ELR (cell line): ENCODE measurements at places on chromosomes 2 and 18.
A peak's percentile ranks its signal among the peaks of the same experiment; 100 is the strongest.

DNA sequence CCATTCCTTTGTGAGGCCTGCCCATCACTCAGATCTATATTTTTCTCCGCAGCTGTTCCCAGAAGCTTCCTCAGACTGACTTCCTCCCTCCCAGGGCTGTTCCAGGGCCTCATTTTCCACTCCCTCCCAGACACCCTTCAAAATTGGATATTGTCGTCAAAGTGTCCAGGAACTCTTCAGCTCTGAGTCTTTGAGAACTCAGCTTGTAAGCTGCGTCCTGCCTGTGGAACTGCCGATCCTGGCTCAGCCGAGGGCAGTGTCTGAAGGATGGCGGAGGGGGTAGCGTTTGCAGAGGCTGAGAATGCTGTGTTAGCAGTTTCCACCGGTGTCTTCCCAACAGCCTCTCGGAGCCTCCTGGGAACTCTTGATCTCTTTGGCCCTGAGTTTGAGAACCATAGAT is 27.1 kb downstream of the NCK2 start:
- DNase-seq = no peak

DNA sequence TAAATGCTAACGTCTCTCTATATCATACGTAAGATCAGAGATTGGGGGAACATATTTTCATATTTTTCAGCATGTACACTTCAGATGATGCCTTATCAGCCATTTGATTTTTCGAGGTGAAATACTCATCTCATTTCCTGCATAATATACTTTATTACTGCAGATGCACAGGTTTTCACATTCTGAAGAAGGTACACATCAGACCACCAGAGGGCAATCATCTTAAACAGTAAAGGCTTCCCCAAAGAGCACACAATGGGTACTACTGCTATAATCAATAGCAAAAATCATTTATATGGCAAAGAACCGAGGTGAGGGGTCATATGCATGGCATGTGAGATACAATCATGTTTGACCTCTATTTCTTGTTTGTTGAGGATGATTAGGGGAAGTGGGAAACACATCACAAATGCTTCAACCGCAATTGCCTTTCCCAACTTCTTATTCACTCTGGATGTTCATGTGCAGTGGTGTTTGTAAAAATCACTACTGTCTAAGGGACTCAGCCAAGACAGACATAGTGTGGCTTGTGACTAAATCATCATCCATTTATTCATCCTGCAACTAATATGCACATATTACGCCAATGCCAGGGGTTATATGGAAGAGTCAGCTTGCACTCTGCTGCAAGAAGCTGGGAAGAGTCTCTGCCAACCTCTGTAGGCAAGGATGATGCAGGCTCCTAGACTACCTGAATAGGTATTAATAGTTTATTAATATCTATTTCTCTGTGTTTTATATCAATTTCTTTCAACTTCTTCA is 118.7 kb downstream of the EPB41L3 start:
- DNase-seq = peak; percentile 25

- DNase-seq = no peak
Observed at GRCh38 chr2:8021921-8022320, 659.9 kb upstream of the ID2 start.

DNA sequence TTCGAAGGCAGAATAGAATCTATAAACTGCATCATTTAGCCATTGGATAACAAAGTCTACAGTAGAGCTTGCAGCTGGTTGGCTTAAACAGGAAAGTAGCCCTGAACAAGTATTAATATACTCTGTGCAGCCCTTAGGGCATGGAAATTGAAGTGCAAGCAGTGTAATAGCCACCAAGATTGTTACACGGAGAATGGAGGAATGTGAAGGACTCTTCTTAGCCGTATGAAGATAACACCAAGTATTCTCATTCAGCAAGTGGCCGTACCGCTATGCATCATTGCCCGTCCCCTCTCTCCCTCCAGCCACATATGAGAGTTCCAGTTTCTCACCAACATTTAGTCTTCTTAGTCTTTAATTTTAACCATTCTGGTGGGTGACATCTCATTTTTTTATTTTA is 40.5 kb downstream of the ANKRD12 start:
- DNase-seq = no peak

DNA sequence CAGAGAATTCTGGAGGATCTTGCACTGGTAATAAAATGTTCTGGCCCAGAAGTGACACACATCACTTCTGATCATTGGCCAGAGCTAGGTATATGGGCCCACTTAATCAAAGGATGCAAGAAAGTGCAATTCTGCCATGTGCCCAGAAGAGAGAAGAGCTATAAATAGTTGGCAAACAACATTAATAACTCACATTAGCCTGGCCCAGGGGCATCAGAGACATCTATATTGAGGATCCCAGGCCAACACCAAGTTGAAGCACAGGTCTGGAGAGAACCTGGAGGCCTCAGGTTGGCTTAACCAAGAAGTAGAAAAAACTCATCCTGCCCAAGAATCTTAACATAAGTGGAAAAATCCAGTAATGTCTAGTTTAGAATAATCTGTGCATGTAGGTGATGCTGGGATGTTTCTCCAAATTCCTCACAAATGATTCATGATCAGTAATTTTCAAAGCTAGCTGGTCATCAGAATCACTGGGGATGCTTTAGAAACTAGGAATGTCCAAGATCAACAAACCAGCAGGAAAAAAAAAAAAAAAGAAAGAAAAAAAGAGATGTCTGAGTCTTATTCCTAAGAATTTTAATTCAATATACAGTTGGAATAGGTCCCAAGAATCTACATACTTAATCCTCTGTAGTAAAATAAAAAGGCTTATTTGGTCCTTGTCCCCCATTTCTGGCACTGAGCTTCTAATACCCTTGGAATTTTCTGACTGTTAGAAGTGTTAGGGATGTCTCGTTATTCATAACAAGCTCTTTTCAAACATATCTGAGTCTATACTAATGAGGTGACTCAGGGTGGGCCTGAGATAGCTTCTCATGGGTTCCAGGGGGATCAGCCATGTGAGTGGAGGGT is 35.0 kb upstream of the EVA1A start:
- peak; percentile 95 for DNase-seq

DNA sequence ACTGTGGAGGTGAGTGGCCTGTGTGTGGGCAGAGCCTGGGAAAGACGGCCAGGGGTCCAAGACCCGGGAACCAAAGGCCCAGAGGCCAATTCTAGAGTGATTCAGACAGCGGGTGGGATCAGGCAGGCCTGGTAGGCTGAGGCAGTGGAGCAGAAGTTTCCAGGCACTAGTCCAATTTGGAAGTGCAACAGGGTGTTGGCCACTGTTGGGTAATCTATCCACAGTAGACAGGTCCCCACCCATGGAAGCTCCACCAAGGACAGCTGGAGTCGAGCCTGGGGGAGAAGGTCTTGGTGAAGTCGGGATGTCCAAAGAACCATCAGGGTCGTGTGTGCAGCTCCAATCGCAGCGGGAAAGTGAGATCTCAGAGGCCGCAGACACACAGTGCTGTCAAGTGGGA is 125.8 kb upstream of the COPS8 start:
- DNase-seq = no peak

- DNase-seq = no peak
Observed at GRCh38 chr2:128490881-128491691, 172.4 kb upstream of the HS6ST1 start.

DNA sequence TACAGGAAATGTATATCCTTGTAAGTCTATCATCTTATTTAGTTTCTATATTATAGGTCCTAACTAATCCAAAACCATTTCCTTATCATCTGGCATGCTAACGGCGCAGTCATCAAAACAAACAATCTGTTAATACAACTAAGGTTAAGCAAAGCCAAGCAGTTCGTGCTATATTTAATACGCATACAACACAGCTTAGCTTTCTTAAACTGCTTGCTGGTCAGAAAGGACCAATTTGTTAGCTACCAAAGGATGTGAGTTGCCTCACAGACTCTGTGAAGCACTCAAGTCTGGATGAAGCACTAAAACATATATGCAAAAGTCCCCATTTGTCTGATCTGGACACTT is 67.0 kb downstream of the ZEB2 start:
- peak; percentile 39 for DNase-seq

- no peak for DNase-seq
Observed at GRCh38 chr18:38221476-38222100, 656.0 kb upstream of the CELF4 start.

DNA sequence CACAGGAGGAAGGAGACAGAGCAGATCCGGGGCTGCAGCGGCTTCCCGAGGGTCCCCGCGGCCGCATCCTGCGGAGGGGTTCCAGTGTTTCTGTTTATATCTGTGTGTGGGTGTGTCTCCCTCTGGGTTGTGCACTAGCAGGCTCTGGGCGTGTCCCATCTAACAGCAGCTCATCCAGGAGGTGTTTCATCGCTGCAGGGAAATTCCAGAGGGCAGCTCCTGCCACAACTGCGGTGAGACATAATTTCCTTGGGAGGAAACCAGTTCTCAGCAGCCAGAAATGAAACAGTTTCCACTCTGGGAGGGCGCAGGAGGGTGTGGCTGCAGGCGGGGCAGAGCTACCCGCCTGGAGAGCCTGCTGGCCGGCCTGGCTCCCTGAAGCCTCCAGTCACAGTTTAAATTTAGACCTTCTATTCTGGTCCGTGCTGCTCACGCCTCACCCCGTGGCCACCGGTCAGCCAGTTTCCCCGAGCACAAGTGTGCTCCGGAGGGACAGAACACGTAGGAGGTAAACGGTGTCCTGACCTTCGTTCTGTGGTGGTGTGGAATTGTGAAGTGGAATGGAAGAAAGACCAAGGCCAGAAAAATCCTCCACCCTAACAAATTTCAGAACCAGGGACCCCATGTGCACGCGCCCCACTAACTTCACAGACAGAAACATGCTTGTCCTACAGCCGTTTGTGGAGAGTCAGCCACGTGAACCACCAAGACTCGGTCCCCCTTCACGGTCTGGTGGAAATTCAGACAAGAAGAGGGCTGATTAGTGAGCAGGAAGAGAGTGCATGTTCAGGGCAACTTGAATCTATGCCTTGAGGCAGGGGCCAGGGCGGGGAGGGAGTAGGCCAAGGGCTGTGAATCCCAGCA is 50.2 kb downstream of the TEX44 start:
- DNase-seq = peak; percentile 98

GRCh38 chr2:27412419-27413152 is 3.2 kb upstream of the PPM1G start:
- no peak for DNase-seq

- no peak for DNase-seq
Observed at GRCh38 chr2:105925390-105925789, 180.7 kb downstream of the NCK2 start.

DNA sequence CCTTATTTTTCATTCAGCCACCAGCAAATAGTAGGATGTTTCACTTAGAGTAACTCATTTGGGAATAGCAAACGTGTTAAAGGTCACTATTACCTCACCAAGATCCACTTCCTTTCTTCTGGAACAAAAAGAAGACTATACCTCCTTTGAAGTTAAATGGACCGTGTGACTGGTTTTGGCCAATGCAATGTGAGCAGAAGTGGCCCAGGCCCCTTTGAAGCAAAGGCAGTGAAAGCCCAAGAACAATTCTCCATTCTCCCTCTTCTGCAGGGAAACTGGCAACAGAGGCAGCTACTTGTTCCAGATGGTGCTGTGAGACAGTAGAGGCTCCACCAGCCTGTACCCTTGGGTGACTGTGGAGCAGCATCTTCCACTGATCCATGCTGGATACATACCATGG is 11.3 kb upstream of the MALL start:
- DNase-seq = no peak

GRCh38 chr2:145939949-145940348 is 1420.0 kb upstream of the ZEB2 start:
- no peak for DNase-seq

DNA sequence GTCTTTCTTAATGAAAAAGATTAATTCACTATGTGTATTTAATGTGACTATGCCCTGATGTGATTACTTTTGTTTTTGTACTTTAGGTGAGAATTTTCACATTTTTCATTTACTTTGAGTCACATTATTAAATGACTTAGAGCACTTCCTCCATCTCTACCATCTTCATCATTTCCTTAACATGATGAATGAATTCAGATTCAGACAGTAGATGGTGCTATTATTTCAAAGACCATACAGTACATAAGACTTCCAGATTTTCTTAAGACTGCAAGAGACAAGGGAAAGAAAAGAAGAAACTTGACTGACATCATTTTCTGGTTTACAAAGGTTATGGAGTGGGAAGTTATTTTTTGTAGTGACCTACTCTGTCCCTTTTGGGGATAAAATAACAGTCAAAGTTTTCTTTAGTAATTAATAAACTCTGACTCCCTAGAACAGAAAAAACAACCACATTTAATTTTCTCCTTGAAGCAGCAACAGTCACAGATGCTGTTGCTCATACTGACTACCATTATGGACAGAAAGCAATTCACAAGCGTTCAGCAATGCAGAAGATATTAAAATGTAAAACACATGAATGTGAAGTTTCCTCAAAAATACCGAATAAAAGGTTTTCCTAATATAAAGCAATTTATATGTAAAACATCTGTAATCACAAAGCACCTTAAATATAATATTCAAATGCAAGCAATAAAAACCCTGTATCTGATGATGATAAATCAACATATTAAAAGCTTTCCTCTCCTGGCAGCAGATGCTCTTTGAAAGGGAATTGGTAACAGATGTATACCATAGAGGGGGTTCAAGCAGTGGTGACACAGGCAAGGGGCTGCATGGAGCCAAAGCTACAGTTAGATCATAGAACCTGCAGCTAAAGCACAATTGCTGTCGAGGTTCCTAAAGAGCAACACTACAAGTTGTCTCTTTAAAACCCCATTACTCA is 1010.9 kb upstream of the NXPH2 start:
- peak; percentile 66 for DNase-seq

DNA sequence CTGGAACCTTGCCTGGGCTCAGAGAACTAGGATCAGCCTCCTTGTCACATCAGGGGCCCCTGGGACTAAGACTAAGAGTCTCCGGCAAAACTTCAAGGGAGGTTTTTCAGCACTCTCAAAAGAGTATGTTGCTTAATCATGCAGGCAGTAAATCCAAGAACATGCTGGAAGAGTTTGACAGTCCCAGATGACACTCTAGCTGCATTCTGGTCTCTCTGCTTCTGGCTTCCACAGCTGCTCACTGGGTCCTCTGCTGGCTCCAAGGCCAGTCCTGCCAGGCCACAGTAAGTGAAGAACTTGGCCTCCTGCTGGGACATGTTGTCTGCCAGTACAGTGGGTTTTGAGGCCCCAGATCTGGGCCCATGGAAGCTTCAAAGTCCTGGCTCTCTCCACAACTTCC is 45.2 kb upstream of the IL1RL1 start:
- DNase-seq = no peak

DNA sequence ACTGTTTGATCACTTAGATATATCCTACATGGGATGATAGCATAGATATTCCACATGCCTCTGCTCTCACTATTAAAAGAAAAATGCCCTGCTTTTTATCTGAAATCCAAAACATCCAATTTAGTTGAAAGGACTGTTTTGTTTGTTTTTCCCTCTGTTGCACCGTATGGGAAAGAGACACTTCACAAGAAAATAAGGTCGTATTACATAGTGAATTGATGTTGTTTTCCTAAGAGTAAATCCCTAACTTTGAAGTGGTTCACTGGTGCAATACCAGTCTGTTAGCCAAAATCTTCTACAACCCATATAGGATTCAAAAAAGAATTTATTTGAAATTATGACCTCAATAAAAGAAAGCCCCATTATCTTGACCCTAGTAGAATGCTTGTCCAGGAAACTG is 18.1 kb downstream of the TGFA start:
- no peak for DNase-seq

GRCh38 chr2:161269111-161269510 is 39.1 kb upstream of the PSMD14 start:
- no peak for DNase-seq

- DNase-seq = no peak
Observed at GRCh38 chr2:100121124-100121718, 21.2 kb downstream of the AFF3 start.
